ENCODE measurements at places on chromosomes 1 and 21. TPM values are rescaled to one million over a fixed set of nuclear protein-coding genes. Genes with fewer than 3 reads are reported as not detected.

DNA sequence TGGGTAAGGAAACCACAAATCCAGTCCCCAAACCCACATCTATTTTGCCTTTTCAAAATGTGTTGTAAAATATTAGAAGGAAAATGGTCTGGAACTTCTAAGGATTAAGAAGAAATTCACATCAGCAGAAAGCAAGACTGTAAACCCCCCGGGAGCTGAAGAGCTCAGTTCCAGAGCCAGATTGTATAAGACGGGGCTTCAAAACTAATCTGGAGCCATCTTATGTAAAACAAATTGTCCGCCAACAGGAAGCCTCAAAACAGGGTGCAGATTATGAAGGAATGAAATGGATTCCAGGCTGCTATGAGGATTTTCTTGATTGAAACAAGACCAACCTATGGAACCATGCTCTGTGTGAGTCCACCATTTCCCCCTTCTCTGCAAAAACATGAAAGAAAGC, 25.1 kb upstream of the HUNK start:
- H3K27ac ChIP-seq: no peak overlapping the region
- no peak for DNase-seq
- no peaks in the 10 kb centered on the region for H3K36me3 ChIP-seq

Gene ETNK2
- total RNA-seq: 6.7 TPM

Gene PGLYRP4
- not detected for total RNA-seq

- no peaks in the 10 kb centered on the region for H3K4me1 ChIP-seq
- DNase-seq: no peak
- H3K4me3 ChIP-seq: no peak overlapping the region
- no peaks in the 10 kb centered on the region for H3K27me3 ChIP-seq
Observed at GRCh38 chr1:88529581-88529980, 154.5 kb upstream of the PKN2 start.

DNA sequence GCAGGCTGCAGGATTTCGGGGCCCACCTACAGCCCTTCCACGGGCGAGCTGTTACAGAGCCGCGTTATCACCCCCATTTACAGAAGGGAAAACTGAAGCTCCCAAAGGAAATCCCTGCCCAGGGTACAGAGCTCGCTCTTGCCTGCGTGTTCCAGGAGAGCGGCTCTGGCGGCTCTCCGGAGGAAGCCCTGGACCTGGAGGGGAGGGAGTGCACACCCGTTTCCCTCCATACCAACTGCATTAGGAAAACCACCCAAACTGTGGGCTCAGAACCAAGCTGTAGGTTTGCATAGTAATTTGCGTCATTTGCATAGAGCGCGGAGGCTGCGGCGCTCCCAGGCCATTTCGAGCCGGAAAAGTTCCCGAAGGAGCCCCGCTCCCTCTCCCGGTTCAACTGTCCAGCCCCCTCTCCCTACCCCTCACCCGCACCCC, 24.7 kb upstream of the ADGRB2 start:
- peak overlapping the region; percentile 86 for H3K27ac ChIP-seq
- H3K36me3 ChIP-seq: no peaks in the 10 kb centered on the region
- DNase-seq: no peak
- H3K4me3 ChIP-seq: peak overlapping the region; percentile 88
- 0 out of 2 replicates have a peak, but pooled peaks cover 15% of the 10 kb centered on the region for H3K4me1 ChIP-seq

Gene ATP6V0B
- total RNA-seq: 134 TPM

Gene SPATA46
- total RNA-seq: not detected

GRCh38 chr1:217048104-217048707, 325.0 kb upstream of the ESRRG start:
- DNase-seq: no peak
- H3K27ac ChIP-seq: no peak overlapping the region
- H3K4me3 ChIP-seq: no peak overlapping the region
- no peaks in the 10 kb centered on the region for H3K27me3 ChIP-seq
- no peaks in the 10 kb centered on the region for H3K4me1 ChIP-seq

- no peaks in the 10 kb centered on the region for H3K27me3 ChIP-seq
- H3K4me1 ChIP-seq: no peaks in the 10 kb centered on the region
- H3K27ac ChIP-seq: no peak overlapping the region
- no peak overlapping the region for H3K4me3 ChIP-seq
- no peaks in the 10 kb centered on the region for H3K36me3 ChIP-seq
Observed at GRCh38 chr21:40070871-40071270, 203.6 kb downstream of the PCP4 start.

Gene PAX7
- not detected for total RNA-seq

Gene PLA2G5
- total RNA-seq: not detected

GRCh38 chr1:27527223-27527889, 37.4 kb upstream of the WASF2 start:
- H3K27ac ChIP-seq: peak overlapping the region; percentile 37
- H3K27me3 ChIP-seq: no peaks in the 10 kb centered on the region
- peak overlapping the region; percentile 8 for H3K4me3 ChIP-seq
- H3K36me3 ChIP-seq: no peaks in the 10 kb centered on the region
- H3K4me1 ChIP-seq: peaks cover 30% of the 10 kb centered on the region

All from Panc1 (cell line).